ENCODE measurements at places on chromosomes 5 and 9. TPM values are rescaled to one million over a fixed set of nuclear protein-coding genes. Genes with fewer than 3 reads are reported as not detected.

The NIPSNAP3A gene
- total RNA-seq: 27.9 TPM

The CDKN2A gene
- 4.1 TPM for total RNA-seq

The BAAT gene
- 0.09 TPM for total RNA-seq

GRCh38 chr5:111398013-111398412 lies 114.3 kb downstream of the STARD4 start:
- DNase-seq: no peak

DNA sequence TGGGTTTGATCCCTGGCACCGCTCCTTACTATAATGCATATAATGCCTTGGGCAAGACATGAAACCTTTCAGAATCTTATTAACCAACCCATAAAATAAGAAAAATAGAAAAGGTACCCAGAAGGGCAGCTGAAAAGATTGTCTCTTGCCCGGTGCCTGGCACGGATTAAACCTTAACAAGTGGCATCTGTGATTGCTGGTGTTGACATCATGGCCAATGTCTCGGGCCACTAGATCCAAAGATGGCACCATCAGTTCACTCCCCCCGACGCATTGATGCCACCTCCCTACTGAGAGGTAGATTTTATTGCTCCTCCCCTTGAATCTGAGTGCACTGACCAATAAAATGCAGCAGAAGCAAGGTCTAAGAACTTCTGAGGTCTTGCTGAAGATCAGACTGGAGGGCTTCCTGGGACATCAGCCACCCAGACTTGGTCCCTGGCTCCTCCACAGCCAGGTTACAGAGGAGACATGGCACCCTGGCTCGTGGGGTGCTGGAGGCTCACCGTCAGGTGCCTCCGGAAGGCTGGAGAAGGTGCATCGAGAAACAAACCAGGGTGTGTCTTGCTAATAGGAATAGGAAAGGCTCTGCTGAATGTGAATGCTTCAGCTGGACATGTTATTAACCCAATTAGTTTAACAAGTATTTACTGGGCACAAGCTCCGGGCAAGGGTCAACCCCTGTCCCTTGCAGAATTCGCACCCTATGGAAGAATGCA lies 80.0 kb upstream of the COL5A1 start:
- peak; percentile 28 for DNase-seq

DNA sequence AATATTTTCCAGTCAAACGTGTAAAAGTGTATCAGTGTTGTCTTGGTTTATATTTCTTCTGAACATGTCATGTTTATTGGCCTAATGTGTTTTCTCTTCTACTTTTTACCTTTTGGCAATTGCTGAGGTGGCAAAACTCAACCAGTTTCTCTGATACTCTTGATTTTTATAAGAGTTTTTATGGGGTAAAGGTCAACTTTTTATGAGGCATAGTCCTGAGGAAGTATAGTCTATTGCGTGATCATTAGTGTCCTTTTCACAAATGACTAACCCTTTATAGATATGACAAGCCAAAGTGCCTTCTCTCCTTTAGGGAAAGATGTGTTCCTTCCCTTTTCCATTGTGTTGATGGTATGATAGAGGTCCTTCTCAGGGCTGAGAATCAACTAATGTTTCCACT lies 32.9 kb downstream of the OCLN start:
- no peak for DNase-seq

- DNase-seq: no peak
Measured at GRCh38 chr9:70438341-70438928, 24.0 kb upstream of the KLF9 start.

GRCh38 chr9:32755730-32756129 lies 27.6 kb upstream of the TMEM215 start:
- no peak for DNase-seq

GRCh38 chr9:126514037-126514821 lies 99.5 kb upstream of the LMX1B start:
- DNase-seq: peak; percentile 83

GRCh38 chr5:117769877-117770276 lies 1195.3 kb upstream of the SEMA6A start:
- DNase-seq: no peak

GRCh38 chr5:137705106-137705505 lies 30.8 kb downstream of the KLHL3 start:
- DNase-seq: no peak

All from kidney (tissue), 22 donors.